Activated T-helper 1 cell treated with anti-CD3 and anti-CD28 coated beads, Interleukin-12 subunit alpha, Interleukin-12 subunit beta, Interleukin-2, Interleukin-4 antibody, amounts not matched to agents 30 ng/mL and 10 ng/mL and 1 ng/mL, durations not matched to agents 14 hours and 24 hours and 36 hours (primary cell): ENCODE measurements at places on chromosomes 7 and 10.
A peak's percentile ranks its signal among the peaks of the same experiment; 100 is the strongest.

GRCh38 chr10:58010073-58010702, 257.5 kb downstream of the IPMK start:
- no peak for DNase-seq
- H3K4me1 ChIP-seq: no peaks in the 10 kb centered on the region
- H3K4me3 ChIP-seq: no peak overlapping the region
- no peaks in the 10 kb centered on the region for H3K27me3 ChIP-seq
- no peak overlapping the region for H3K27ac ChIP-seq

GRCh38 chr10:115956225-115957011, 316.6 kb downstream of the GFRA1 start:
- no peaks in the 10 kb centered on the region for H3K27me3 ChIP-seq
- H3K36me3 ChIP-seq: no peaks in the 10 kb centered on the region
- DNase-seq: no peak
- H3K27ac ChIP-seq: no peak overlapping the region

DNA sequence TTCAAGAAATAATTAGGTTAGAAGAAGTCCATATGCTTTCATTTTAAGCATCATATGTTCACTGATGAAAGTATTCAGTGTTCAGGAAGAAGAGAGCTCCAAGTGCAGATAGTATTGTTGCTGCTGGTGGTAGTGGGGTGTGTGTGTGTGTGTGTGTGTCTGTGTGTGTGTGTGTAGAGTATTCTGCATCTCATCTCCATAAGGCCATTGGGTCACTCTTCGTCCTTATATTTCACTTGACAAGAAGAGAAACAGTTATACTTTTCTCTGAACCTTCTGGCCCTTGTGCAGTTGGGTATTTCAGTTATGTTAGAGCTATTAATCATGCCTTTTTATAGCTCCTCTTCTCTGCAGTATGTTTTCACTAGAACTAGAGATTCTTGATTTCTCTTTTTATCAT, 26.2 kb downstream of the ADAM22 start:
- no peaks in the 10 kb centered on the region for H3K4me1 ChIP-seq
- no peaks in the 10 kb centered on the region for H3K36me3 ChIP-seq
- no peak overlapping the region for H3K27ac ChIP-seq
- no peak overlapping the region for H3K4me3 ChIP-seq
- DNase-seq: no peak
- H3K27me3 ChIP-seq: no peaks in the 10 kb centered on the region

- no peak overlapping the region for H3K4me3 ChIP-seq
- DNase-seq: no peak
- peaks cover 13% of the 10 kb centered on the region for H3K4me1 ChIP-seq
- no peaks in the 10 kb centered on the region for H3K27me3 ChIP-seq
- no peak overlapping the region for H3K27ac ChIP-seq
- H3K36me3 ChIP-seq: no peaks in the 10 kb centered on the region
Observed at GRCh38 chr10:61837755-61838171, 63.7 kb upstream of the ARID5B start.

- peaks cover 19% of the 10 kb centered on the region for H3K27me3 ChIP-seq
- H3K27ac ChIP-seq: peak overlapping the region; percentile 70
- DNase-seq: no peak
- peaks cover 26% of the 10 kb centered on the region for H3K4me1 ChIP-seq
- H3K4me3 ChIP-seq: no peak overlapping the region
Observed at GRCh38 chr7:28036696-28037095, 143.9 kb downstream of the JAZF1 start.

GRCh38 chr7:28722684-28723083, 235.4 kb downstream of the TRIL start:
- H3K4me1 ChIP-seq: no peaks in the 10 kb centered on the region
- H3K27me3 ChIP-seq: peaks cover 2% of the 10 kb centered on the region
- no peak overlapping the region for H3K4me3 ChIP-seq
- no peak overlapping the region for H3K27ac ChIP-seq

DNA sequence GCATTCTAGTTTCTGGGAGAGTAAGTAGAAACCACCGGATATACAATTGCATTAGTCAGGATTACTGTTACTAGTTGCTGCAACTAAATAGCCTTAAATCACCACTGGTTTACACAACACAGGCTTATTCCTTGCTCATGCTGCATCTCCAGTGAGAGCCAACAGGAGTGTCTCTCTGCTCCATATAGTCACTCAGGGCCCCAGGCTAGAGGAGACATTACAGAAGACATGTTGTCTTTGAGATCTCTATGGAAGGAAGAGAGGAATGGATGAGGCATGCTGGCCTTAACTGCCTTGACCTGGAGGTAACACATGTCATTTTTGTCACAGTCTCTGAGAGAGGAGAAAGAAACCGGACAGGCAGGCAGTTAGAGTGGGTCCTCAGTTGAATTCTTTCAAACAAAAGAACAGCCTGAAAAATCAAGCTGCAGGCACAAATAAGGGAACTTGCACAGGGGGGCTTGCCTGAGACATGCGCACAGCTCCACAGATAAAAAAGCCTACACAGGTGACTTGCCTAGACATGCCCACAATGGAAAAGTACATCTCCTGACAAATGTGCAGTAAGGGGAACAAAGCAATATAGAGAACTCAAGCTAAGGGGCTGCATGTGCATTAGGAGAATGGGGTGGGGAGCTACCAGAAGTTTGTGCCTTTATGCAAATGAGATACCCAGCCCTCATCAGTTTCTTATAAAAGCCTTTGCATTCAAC, 348.0 kb downstream of the TYW1 start:
- no peaks in the 10 kb centered on the region for H3K27me3 ChIP-seq
- H3K36me3 ChIP-seq: peaks cover 6% of the 10 kb centered on the region
- no peak overlapping the region for H3K4me3 ChIP-seq
- no peaks in the 10 kb centered on the region for H3K4me1 ChIP-seq
- DNase-seq: no peak
- H3K27ac ChIP-seq: no peak overlapping the region

DNA sequence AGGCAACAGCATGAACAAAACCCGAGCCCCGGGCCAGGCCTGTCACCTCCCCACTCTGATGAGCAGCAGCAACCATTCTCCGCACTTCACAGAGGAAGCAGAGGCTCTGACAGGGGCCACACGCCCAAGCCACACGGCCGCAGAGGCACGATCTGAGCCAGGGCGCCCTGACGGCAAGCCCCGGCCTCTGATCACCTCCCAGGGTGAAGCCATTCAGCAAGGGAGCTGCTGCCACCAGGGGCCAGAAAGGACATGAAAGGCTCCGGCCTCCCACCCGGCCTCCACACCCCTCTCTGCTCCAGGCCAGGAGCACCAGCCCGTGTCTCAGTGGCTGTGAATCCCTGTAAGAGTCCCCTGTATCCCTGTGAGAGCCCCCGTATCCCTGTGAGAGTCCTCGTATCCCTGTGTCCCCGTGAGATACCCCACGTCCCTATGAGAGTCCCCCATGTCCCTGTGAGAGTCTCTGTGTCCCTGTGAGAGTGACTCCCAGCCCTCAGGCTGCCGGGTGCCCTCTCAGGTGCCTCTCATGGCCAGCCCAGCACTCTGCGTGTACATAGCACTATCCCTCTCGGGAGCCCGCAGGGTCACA, 187.8 kb downstream of the MAD1L1 start:
- H3K4me3 ChIP-seq: no peak overlapping the region
- H3K27ac ChIP-seq: no peak overlapping the region
- peaks cover 15% of the 10 kb centered on the region for H3K4me1 ChIP-seq
- H3K27me3 ChIP-seq: peaks cover 1% of the 10 kb centered on the region
- no peak for DNase-seq

DNA sequence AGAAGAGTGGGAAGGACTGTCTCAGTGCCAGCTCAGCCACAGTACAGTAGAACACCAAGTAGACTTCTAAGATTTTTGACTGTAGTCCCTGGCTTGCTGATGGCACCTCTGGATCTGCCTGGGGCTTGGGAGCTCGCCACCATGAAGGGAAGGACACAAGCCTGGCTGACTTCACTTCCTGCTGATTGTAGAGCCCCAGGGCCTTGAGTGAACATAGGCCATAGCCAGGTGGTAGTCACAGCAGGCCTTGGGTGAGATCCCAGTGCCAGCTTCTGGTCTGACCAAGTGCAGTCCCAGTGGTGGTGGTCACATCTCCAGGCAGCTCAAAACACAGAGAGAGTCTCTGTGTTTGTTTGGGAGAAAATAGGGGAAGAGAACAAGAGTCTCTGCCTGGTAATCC, 57.6 kb upstream of the HBP1 start:
- no peak for DNase-seq
- H3K27ac ChIP-seq: no peak overlapping the region
- H3K4me3 ChIP-seq: no peak overlapping the region

DNA sequence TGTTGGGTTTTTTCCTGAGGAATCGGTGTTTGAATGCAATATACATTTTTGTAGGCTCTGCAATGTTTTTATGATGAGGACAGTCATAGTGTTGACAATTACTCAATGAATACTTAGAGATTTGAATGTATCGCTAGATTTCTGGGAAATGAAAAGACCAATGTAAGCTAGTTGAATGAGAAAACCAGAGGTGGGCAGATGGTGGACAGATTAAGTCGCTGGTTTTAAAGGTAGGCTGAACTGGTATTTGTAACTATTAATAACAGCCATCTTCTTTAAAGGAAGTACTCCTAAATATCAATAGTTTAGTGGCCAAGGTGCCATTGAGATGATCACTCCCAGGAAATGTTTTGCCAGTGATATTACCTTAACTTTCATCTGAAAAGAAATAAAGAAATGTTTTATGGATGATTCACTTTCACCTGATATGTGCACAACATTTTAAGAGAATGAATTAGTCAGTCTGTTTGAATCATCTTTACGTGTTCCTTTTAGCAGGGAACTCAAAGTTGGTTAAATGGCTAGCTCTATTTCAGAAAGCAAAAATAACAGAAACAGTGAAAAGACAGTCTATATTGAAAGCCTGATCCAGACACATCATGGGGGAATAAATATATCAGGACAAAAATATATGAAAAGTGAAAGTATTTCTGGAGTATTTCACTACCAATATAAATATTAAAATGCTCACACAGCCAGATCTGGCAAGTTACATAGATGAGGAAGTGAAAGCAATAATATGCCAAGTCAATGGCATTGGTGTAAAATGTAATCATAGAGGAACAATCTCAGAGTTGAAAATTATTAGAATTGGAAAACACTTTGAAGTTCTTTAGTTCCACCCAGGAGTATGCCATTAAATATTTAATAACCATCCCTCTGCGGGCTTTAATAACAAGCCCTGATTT, 20.7 kb downstream of the MET start:
- H3K36me3 ChIP-seq: no peaks in the 10 kb centered on the region
- H3K27me3 ChIP-seq: peaks cover 5% of the 10 kb centered on the region
- H3K4me3 ChIP-seq: no peak overlapping the region
- no peaks in the 10 kb centered on the region for H3K4me1 ChIP-seq
- no peak overlapping the region for H3K27ac ChIP-seq
